ENCODE measurements at places on chromosomes 12 and 14. TPM values are rescaled to one million over a fixed set of nuclear protein-coding genes. Genes with fewer than 3 reads are reported as not detected.

CTSG gene
- not detected for total RNA-seq

DIO2 gene
- total RNA-seq, result 4.0 TPM

ZDHHC22 gene
- 0.14 TPM for total RNA-seq

SLC25A29 gene
- 20.9 TPM for total RNA-seq

TMEM253 gene
- total RNA-seq, result 63.7 TPM

NYNRIN gene
- 11.4 TPM for total RNA-seq

PLCZ1 gene
- total RNA-seq, result not detected

C12orf75 gene
- total RNA-seq, result 120 TPM

AKAP6 gene
- total RNA-seq, result 6.3 TPM

AP1G2 gene
- 271 TPM for total RNA-seq

- no peak for DNase-seq
Observed at GRCh38 chr12:3833670-3834310, 39.4 kb downstream of the PARP11 start.

DNA sequence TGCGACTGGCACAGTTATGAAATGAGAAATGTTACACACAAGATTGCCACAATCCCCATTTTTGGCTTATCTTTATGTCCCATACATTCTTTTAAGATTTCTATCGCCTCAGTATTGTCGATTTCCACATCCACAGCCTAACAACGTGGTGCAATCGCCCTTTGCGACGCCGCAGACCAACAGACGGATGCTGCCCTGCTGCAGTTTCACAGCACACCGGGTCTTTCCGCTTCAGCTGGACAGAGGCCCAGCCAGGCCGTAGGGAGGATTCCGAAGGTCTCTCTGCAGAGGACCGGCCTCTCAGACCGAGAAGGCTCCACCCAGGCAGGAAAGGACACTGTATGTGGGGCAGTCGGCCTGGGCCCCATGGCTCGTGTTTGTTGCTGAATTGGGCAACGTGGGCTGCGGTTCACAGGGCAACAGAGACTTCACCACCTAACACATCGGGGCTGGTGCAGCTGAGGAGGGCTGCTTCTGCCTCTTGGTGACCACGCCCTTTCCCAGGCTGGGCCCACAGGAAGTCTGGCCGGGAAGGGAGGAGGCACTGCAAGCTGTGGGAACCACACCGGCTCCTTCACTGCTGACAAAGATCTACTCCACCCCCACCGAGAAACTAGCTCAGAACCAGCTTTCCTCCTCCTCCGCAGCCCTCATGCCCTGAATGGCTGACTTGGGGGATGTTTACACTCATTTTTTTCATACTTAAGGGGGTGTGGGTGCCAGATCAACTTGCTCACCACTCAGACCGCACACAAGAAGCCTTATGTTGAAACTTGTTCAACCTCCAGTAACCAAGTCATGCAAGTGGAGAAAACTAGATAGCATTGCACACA, 32.9 kb upstream of the MDM1 start:
- DNase-seq, result peak; percentile 92

DNA sequence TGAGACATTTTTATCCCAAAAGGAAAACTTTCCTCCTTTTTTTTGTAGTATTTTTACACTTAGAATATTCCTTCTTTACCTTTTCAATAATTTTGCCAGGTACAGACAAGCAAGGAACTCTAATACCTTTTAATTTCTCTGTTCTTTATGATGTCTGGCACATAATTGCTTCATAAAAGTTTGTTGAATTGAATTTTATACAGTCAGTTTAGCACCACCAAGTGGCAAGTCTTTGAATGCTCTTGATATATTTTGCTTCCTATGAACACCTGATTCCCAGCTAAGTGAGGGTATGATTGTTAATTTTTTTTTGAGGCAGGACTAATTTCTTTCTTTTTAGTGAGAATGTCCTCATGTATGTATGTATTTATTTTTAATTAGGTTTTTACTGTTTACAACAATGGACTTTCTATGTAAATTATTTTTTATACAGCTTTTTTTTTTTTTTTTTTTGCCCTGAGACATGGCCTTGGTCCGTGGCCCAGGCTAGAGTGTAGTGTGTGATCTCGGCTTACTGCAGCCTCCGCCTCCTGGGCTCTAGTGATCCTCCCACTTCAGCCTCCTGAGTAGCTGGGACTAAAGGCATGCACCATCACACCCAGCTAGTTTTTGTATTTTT, 6.9 kb downstream of the TBC1D15 start:
- DNase-seq, result no peak

DNA sequence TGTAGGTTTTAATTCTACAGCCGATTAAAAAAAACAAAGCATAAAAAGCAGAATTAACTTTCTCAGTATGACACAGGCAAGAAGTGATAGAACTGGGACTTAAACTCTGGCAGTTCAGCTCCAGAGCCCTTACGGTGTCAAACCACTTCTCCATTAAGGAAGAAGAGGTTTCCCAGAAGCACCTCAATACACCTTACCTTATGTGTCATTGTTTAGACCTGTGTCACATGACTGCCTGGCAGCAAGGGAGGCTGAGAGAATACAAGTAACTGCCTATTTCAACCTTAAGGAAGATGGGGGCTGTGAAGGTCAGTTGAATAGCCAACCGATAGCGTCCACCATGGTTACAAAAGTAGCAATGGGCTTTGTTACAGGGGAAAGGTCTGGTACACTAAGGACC, 54.6 kb upstream of the ARHGAP5 start:
- no peak for DNase-seq

DNA sequence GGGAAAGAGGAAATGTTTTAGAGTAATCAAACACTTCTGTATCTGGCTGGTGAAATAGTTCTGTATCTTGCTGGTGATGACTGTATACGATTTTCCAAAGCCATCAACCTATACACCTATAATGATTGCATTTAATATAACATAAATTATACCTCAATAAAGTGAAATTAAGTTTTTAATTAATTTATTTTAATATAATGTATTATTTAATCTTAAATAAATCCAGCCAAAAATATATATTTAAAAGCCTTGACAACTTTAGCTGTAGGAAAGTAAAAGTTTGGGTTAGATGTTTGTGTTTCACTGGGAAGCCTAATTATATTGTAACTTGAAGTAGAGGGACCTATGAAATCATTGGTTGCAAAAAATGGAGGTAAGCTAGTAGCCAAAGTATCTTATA, 654.8 kb upstream of the MIS18BP1 start:
- no peak for DNase-seq

GRCh38 chr12:113049976-113050742, 6.4 kb upstream of the DTX1 start:
- DNase-seq, result peak; percentile 33

GRCh38 chr12:103269946-103270345, 225.8 kb downstream of the C12orf42 start:
- no peak for DNase-seq

- no peak for DNase-seq
Observed at GRCh38 chr12:111341426-111342065, 27.3 kb downstream of the PHETA1 start.

GRCh38 chr12:14776236-14776961, 26.9 kb downstream of the WBP11 start:
- DNase-seq, result no peak

DNA sequence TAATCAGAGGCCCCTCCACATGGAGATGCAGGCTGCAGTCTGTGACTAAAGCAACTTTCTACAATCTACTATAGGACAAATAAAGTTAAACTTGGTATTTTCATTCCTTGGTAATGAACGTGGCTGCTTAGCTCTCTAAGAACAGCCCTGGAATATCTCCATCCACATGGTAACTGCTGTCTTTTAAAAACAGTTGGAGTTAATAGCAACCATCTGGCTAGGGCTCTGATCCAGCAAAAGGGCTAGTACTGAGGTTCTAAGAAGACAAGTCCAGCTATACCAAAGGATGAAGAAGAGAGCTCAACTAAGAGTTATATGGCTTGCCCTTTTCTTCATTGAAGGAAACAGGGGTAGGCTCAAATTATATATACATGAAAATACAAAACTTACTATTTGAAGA, 920.1 kb downstream of the FLRT2 start:
- DNase-seq, result no peak

- no peak for DNase-seq
Observed at GRCh38 chr12:112126911-112127310, 1.6 kb downstream of the TRAFD1 start.

- DNase-seq, result peak; percentile 24
Observed at GRCh38 chr12:67991158-67991557, 1.9 kb downstream of the IFNG-AS1 start.

DNA sequence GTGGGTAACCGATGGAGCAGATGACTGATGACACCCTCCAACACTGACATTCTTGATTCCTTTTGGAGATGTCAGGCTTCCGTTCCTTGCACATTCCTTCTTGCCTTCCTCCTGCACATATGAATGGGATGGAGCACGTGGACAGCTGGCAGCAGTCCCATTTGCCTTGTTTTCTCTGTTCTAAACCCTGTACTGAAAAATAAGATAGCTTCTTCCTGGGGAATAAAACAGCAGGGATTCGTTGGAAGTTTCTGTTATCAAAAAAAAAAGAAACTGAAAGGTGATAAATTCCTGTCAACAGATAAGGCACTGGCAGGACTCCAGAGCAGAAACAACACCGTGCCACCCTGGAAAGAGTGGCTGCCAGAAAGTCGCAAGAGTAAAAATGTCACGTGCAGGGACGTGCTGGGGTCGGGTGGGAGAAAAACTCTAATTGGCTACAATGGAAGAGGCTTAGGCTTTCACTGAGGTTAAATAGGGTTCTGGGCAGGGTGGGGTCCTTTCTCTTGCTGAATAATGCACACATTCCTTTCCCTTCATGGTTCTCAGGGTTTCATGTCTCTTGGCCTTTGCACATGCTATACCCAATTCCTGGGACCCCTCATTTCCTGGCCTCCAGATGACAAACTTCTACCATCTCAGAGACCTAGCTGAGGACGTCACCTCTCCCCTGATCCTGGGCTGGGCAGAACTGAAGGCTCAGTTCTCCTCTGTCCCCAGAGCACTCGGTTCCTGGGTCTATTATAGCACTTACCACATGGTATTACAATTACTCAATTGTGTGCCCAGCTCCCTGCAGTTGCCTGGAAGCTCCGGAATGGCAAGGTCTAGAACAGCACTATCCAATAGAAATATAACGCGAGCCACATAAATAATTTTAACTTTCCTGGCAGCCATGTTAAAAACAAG, 7.0 kb upstream of the NUAK1 start:
- peak; percentile 74 for DNase-seq

DNA sequence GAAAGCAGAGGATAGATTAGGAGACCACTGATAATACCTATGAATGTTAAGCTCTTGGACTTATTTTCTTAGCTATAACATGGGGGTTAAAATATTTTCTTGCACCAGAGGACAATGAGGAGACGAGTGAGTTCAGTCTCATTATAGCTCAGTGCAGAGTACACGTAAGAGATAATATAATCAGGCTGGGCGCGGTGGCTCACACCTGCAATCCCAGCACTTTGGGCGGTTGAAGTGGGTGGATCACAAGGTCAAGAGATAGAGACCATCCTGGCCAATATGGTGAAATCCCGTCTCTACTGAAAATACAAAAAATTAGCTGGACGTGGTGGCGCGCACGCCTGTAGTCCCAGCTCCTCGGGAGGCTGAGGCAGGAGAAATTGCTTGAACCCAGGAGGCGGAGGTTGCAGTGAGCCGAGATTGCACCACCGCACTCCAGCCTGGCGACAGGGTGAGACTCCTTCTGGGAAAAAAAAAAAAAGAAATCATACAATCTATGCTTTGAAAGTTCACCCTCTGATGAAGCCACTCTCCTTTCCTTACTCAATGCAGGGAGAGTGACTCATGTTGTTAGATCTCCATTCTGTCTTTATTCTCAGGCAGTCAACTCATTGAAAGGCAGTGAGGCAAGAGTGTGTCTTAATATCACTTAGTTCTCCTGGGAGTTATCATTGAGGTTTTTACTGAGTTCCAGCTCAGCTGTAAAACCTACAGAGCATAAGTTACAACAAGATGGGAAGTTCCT, 134.2 kb downstream of the SYNE2 start:
- DNase-seq, result peak; percentile 19

DNA sequence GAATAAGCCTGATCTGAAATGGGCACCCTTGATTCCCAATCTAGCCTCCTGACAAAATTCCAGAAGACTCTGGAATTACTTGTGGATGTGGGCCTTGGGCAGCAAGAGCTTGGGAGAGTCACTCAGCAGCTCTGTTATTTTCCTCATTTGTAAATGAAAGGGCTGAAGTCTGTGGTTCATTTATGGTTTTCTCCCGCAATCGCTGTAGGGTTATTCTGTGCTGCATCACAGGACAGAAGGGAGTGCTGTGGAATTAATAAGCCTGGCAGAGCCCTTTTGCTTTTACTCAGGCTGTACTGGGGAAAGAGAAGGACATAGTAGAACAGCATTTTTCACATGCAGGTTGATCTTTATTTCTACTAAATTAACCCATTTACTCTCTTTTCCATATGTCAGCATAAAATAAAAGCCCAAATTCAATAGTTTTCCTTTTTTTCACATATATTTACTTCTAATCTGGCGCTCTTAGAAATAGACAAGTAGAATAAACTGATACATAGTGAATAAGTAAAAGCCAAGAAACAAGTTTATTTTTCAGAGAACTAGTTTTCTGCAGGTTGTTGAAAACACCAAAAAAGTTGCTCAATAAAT, 49.2 kb downstream of the DUSP16 start:
- DNase-seq, result no peak

- DNase-seq, result no peak
Observed at GRCh38 chr14:68653804-68654203, 139.1 kb downstream of the ZFP36L1 start.

DNA sequence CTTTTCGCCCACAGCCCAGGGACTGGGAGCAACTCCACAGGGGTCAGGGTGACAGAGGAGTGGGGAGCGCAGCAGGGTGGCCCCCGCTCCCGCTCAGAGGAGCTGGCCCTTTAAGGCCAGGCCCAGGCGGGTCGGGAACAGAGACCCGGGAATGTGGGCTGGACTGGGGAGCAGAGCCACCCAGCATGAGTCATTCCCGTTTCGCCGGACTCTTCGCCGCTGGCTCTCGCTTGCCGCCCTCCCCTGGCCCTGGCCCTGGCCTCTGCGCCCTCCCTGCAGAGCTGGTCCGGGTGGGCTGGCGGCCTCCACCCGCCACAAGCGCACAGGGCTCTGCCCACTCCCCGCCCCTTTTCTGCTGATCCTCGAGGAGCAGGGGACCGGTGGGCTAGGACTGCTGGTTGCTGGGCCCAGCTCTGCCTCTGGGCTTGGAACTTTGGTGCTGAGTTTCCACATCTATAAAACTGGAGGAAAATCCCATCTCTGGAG, 92.8 kb downstream of the NINJ2 start:
- peak; percentile 85 for DNase-seq

- peak; percentile 32 for DNase-seq
Observed at GRCh38 chr14:64971943-64972791, at the start of gene RAB15. TSS of gene RAB15 (minus strand) at chr14:64972336. CDS start at chr14:64972076, 260 bp downstream.

- no peak for DNase-seq
Observed at GRCh38 chr12:27208414-27208750, 35.7 kb upstream of the STK38L start.

GRCh38 chr12:13686260-13686659, 295.1 kb downstream of the GRIN2B start:
- DNase-seq, result no peak

GRCh38 chr12:98421316-98421715, 94.1 kb upstream of the TMPO start:
- DNase-seq, result no peak

DNA sequence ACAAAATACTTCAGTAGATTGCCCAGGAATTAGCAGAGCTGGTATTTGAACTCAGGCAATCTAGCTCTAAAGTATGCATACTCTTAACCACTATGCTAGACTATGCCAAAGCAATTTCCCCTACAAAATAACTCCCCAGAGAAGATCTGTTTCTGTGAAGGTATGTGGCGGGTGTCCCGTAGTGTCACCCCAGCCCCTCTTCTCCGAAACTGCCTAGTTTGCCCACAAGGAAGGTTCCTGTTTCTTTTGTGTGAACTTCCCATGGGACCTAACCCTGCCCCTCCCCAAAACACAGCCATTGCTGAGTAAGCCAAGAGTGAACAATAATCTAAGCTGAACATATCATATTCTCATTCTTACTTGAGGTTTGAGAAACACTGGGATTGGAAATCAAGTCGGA, 15.5 kb upstream of the RAP1B start:
- DNase-seq, result no peak

Data from transverse colon (tissue), 4 donors.